ENCODE measurements at places on chromosomes 2 and 18. TPM values are rescaled to one million over a fixed set of nuclear protein-coding genes. Genes with fewer than 3 reads are reported as not detected.

KCNE4 gene
- not detected for total RNA-seq

DNA sequence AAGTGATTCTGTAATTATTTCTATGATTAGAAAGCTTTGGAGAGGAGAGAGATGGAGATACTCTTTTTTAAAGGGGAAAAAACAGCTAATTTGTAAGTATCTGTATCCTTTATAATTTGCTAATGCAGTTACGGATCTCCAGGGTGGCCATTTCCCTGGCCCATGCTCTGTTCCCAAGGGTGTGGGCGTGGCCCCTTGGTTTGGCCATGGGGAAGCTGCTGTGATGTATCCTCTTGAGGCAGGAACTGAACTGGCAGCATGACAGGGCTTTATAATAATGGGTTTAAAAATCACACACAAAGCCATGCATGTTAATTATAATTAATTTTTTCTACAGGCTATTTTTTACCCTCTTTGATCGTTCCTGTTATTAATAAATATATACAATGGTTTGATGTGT is 27.0 kb downstream of the TRAPPC12 start:
- H3K4me3 ChIP-seq = no peak overlapping the region
- H3K4me1 ChIP-seq = no peaks in the 10 kb centered on the region

- H3K4me3 ChIP-seq = no peak overlapping the region
- H3K27me3 ChIP-seq = peaks cover 3% of the 10 kb centered on the region
- H3K4me1 ChIP-seq = no peaks in the 10 kb centered on the region
- no peak overlapping the region for H3K27ac ChIP-seq
- no peaks in the 10 kb centered on the region for H3K36me3 ChIP-seq
- DNase-seq = no peak
Measured at GRCh38 chr2:16149349-16150243, 209.2 kb downstream of the MYCN start.

GRCh38 chr2:39640681-39641080 is 25.0 kb upstream of the TMEM178A start:
- no peaks in the 10 kb centered on the region for H3K27me3 ChIP-seq
- H3K36me3 ChIP-seq = no peaks in the 10 kb centered on the region
- no peak for DNase-seq
- H3K27ac ChIP-seq = no peak overlapping the region
- no peaks in the 10 kb centered on the region for H3K4me1 ChIP-seq
- H3K4me3 ChIP-seq = no peak overlapping the region

GRCh38 chr2:177129610-177130009 is 83.0 kb upstream of the HNRNPA3 start:
- DNase-seq = no peak
- no peaks in the 10 kb centered on the region for H3K36me3 ChIP-seq
- H3K4me3 ChIP-seq = no peak overlapping the region
- H3K27me3 ChIP-seq = no peaks in the 10 kb centered on the region
